Activated CD4-positive, alpha-beta T cell treated with anti-CD3 and anti-CD28 coated beads for 4 hours (primary cell): ENCODE measurements at places on chromosomes 12 and 14.
A peak's percentile ranks its signal among the peaks of the same experiment; 100 is the strongest.

DNA sequence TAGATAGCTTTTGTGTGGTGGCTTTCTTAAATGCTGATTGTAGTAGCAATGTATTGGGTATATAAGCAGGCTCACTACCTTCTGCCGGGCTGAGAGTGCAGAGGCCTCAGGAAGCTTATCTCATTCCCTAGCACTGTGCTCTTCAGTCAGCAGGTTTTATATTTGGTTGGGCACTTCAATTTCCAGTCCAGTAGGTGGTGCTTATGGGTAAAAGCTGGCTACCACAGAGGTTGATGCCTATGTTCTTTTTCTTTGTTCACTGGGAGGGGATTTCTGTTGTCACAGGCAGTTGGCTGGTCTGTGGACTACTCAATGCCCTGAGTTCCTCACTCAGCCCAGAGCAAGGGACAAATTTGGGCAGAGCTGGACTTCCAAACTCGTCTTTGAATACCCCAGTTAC is 43.0 kb upstream of the GLIPR1 start:
- no peak for DNase-seq

DNA sequence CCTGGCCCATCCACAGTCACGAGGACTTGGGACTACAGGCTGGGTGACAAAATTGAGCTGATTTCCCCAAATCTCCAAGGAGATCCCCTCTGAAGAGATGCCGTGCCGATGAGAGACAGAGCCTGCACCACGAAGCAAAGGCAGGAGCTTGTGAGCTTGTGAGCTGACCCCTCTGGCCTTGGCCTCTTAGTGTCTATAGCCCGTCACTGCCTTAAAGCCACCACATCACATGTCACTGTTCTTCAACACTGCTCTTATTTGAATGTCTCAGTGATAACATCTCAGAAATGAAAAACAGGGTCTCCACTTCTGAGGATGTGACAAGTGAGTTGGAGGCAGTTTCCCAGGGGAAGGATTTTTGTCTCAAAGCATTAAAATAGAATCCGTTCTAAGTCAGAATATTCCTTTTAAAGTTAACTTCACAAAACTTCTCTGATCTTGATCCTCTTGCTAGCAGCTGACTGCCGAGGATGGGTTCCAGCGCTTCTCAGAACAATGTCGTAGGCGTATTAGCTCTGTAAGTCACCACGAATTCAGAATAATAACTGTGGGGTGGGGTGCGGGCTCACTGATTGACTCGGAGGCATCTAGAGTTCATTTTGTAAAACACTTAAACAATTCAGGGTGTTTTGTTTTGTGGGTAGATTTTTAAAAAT is 37.5 kb downstream of the CHST11 start:
- peak; percentile 77 for DNase-seq

GRCh38 chr14:93464271-93464670 is 33.5 kb downstream of the UNC79 start:
- DNase-seq: no peak

DNA sequence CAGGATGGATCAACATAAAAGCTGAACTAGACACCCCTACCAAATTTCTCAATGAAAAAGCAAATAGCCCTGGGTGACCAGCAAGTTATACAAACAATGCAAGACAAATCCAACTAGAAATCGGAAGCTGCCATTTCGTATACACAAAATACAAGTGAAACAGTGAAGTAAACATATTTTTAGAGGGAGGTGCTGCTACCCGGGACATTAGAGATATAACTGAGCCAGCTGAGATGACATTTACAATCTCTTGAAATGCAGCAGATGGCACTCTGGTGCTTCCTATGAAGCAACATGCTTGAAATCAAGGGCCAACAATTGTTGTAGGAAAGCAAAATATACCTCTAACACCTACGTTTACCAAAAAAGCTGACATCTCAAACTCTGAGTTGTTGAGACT is 25.5 kb downstream of the BDKRB1 start:
- no peak for DNase-seq

DNA sequence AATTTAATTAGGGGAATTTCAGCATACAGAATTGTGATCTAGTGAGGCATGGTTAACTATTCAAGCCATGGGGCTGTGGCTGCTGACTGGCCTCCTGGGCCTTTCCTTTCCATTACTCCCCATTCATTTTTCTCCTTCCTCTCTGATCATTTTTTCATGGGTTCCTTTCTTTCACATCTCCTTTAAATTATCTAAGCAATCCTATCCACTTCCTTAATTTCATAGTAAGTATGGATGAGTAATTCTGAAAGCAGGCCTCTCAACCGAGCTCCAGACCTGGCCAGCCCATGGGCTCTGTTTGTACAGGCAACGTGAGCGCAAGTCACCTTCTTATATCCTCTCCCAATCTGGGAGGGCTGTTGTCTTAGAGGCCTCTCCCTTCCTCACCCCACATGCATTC is 13.4 kb downstream of the CKAP4 start:
- DNase-seq: no peak

DNA sequence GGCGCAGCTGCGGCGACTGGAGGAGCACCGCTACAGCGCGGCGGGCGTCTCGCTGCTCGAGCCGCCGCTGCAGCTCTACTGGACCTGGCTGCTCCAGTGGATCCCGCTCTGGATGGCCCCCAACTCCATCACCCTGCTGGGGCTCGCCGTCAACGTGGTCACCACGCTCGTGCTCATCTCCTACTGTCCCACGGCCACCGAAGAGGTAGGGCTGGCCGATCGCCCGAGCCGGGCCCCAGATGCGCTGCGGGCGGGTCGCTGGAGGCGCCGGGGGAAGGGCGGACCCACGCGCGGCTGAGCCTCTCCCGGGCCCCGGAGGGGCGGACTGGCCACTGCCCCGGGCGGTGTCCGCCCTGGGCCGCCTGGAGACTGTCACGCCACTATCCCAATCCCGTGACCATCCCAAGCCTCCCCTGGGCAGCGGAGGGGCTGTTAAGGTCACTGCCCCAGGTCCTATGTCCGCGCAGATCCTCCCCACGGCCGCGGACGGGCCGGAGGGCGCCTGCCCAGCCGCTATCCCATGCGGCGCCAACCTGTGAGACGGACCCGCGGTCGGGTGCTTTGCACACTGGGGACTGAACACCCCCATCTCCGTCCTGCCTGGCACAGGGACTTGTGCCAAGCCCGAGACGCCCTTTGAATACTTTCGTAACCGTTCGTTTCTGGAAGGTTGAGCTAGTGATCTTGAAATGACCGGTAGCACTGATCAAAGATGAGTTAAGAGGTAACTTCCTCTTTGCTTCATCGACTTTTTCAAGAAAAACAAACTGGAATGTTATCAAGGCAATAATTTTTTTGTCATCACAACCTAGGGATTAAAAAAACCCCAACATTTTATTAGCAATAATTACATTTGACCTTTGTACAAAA is 725 bp downstream of the CHPT1 start:
- DNase-seq: peak; percentile 1

GRCh38 chr12:12482959-12483358 is 79.7 kb downstream of the DUSP16 start:
- no peak for DNase-seq

- no peak for DNase-seq
These were observed 43.5 kb downstream of the NEUROD4 start for GRCh38 chr12:55063291-55063690.

- no peak for DNase-seq
These were observed 9.6 kb downstream of the FAIM2 start for GRCh38 chr12:49893753-49894750.

DNA sequence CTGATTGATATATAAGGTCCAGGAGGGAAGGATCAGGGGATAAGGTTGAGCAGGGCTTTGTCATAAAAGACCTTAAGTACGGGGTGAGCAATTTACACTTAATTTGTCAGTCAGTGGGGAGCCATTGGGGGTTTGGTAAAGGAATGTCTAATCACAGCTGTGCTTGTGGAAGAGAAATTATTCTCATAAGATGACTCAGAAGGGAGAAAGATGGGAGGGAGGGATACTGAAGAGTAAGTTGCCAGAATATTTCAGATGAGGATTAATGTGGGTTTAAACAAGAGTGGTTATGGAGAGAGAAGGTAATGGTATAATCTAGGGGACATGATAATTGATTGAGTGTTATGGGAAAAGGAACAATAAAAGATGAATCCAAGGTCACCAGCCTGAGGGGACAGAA is 500.1 kb upstream of the CCDC196 start:
- DNase-seq: no peak

GRCh38 chr12:8449355-8449859 is 6.4 kb upstream of the CLEC6A start:
- DNase-seq: no peak

DNA sequence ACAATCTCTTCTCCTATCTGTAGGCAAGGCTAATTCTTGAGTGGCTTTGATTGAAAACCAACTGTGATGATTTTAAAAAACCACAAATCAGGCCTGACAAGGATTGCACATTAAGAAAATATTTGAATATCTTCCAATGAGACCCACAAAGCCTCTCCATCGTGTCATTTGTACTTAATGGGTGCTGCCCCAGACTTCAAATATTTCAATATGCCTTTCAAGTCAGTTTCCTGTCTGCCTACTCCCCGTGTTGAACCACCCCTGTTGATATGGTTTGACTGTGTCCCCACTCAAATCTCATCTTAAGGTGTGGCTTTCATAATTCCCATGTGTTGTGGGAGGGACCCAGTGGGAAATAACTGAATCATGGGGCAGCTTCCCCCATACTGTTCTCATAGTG is 159.7 kb upstream of the EGLN3 start:
- no peak for DNase-seq

DNA sequence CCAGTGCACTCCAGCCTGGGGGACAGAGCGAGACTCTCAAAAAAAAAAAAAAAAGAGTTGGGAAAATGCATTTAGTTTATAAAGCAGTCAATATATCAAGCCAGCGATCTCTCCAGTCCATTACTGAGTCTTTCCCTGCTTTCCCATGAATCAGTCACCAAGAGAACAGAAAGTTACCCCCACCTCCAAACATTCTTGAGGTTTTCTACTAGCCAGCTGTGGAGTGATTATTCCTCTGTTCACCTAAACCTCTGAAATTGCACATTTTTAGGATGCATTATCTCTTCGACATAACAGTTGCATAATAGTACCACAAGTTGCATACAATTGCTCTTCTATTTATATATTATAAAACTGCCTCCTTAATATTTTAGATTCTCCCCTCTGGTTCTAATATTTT is 134.8 kb upstream of the DIO3 start:
- no peak for DNase-seq

- no peak for DNase-seq
These were observed 13.8 kb upstream of the CACNA1C start for GRCh38 chr12:2039034-2039433.

DNA sequence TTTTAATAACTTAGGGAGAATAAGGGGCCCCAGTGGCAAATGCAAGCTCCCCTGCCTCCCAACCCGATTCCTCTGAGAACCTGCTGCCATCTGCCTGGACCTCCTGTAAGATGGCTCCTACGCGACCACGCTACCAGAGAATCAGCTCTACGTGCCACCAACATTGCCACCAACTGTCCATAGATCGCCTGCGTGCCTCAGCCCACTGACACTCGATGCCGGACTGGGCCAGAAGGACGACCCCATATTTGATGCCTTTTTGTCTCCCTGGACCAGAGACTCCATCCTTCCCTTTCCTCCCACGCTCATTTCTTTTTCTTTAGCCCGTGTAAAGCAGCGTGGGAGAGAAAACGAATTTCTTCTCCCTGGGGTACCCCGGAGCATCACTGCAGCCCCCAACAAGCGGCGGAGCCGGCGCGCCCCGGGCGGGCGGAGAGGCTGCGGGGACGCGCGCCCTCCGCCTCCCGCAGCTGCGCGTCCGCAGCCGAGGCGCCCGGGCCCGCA is 565 bp upstream of the KLHL42 start:
- DNase-seq: peak; percentile 3

- no peak for DNase-seq
These were observed 92.8 kb downstream of the SCN8A start for GRCh38 chr12:51683763-51684357.

DNA sequence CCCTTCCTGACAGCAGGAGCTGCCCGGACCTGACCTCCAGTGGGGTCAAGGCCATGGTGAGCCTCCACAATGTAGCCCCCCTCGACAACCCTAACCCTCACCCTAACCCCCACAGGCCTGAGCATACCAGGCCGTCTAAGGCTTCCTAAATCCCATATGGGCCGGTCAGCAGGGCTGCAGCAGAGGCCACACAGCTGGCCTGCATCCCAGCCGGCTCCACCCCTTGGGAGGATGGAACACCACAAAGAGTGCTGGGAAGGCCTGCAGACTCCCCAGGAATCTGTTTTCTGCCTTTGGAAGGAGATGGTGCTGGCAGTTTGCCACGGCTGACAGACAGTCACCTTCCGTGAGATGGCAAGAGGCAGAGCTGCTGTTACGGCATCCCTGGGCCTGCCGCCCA is 2.8 kb downstream of the TMEM179 start:
- DNase-seq: no peak

DNA sequence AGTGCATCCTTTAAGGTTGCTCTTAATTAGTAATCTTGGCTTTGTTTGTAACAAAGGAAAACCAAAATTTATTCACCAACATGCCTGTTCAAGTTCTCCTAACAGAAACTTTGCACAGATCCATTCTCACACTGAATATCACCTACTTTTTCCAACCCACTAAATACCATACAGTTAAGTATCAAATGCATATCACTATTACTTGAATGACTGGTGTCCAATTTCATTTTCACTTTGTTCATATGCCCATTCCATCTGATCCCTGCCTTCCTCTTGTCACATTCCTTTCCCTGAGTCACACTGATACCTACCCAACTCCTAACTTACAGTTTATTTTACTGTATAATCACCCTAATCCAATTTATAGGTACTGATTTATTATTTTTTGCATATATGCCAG is 286.4 kb downstream of the NELL2 start:
- no peak for DNase-seq

DNA sequence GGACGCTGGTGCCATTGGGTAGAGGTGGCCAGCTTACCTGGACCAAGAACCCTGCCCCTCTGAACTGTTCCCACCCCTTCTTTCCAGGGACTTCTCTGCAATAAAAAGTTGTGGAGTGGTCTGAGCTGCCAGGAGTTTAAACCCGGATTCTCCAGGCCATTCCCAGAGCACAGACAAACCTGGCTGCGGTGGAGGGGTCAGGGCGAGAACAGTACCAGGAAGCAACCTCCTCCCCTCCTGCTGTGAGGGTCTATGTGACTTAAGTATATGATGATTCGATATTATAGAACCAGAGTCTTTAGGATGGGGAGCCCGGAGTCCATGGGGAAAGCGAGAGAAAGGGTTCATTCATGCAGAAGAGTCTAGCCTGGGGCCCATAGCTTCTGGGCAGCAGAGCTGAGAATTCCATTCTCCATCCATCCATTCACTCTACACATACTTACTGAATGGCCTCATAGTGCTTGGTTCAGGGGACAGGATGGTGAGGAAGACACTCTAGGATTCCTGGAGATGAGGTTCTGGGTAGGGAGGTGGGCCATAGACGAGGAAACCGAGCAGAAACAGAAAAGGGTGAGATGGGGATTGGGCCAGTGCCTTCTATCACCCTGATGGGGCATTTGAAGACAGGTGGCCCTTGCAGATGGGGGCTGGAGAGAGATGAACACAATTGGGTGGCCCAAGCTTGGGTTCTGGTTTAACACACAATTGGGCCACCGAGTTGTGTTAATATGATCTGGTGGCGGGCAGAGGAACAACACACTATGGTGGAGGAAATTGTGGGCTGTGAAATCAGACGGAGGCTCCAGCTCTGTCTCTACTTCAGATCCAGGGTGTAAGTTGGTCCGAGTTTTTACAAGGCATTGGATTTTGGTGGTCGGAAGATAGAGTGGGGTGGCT is 5.2 kb downstream of the KRT86 start:
- DNase-seq: no peak

GRCh38 chr14:102517392-102518062 is 8.0 kb upstream of the ANKRD9 start:
- no peak for DNase-seq
